ENCODE measurements at places on chromosomes 13 and 19.

DNA sequence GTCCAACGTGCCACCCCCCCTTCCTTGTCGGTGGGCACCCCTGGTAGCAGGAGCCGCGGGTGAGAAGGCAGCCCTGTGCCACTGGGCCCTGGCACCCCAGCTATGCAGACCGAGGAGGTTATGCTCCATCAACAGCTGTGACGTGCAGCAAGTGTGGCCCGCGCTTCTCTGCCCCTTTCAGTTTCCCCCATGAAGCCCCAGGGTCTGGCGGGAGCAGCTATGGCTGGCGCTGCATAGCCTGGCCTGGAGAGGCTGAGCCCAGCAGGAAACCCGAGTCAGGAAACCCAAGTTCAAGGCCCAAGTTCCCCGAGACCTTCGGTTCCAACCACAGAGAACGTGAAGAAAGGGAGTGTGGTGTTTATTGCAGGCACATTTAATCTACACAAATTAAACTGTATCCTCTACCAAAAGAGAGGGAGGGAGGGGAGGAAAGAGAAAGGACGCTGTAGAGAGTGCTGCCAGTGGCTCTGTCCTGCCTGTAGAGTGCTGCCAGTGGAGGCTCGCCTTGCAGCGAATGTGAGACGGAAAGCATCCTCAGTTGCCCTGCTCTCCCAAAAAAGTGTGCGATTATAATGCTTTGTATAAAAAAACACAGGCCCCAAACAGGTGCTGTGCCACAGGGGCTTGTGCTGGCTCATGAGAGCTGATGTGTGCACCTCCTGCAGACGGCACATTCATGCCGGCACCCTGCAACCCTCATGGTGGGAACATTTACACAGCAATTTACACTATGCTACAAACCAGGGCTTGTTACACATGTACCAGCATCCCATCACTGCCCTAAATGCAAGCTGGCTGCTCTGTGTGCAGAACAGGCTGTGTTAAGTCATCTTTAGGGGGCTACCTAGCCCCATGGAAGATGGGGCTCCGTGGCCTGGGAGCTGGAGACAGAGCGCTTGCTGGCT is 16.3 kb downstream of the POP4 start:
- DNase-seq, result no peak

GRCh38 chr19:47283405-47284059 is 8.8 kb downstream of the INAFM1 start:
- DNase-seq, result no peak

DNA sequence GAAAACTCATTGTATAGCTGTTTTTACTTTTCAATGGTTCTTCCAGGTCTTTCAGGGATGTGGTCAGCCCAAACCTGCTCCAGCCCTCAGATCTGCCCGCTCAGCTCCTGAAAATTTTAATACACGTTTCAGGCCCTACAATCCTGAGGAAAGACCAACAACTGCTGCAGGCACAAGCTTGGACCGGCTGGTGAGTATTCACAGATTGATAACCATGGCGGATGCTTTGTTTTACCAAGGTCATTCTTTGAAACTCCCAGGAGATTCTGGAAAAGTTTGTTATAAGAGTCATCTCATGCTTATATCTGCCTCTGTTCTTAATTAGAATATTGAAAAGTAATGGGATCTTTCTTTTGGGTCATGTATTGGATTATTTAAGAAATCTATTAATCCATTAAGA is 173.5 kb downstream of the DCT start:
- peak; percentile 39 for DNase-seq

DNA sequence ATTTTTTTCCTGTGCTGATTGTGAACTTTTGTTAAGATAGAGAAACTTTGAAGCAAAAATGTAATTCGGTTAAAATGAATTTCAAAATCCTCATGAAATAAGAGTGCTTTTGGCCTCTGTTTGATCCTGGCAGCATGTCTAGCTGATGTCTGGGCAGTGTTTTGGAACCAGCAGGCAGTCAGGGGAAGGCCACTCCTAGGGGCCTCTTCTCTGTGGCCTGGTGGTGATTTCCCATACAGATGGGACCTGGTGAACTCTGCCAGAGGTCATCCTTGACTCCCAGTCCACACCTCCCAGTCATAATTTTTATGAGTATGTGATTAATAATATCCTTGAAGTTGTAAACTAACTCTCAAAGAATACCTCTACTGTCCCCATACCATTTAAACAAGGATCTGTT is 226.6 kb downstream of the PCCA start:
- DNase-seq, result no peak

DNA sequence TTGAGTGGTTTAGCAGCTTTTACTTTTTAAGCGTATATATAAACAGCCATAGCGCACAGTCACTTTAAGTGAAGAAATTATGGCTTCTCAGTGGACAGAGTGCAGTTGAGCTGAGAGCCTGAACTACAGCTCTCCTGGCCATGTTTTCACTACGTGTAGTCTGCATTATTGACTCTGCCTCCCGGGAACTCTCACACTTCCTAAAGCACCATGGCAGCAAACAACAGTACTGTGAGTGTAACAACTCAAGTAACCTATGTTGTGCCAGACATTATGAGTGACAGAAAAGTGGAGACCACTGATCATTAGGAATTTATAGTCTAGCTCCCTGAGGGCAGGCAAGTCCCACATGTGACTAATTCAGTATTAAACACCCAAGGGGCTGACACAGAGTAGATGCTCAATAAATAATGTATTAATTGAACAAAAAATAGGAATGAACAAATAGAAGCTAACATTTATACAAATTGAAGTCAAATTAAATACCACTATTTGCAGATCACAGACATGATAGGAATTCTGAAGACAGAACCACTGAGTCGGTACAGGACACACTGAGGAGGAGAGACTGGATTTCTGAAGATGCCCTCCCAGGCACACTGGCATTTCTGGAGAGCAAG is 19.7 kb downstream of the EFNB2 start:
- DNase-seq, result no peak

DNA sequence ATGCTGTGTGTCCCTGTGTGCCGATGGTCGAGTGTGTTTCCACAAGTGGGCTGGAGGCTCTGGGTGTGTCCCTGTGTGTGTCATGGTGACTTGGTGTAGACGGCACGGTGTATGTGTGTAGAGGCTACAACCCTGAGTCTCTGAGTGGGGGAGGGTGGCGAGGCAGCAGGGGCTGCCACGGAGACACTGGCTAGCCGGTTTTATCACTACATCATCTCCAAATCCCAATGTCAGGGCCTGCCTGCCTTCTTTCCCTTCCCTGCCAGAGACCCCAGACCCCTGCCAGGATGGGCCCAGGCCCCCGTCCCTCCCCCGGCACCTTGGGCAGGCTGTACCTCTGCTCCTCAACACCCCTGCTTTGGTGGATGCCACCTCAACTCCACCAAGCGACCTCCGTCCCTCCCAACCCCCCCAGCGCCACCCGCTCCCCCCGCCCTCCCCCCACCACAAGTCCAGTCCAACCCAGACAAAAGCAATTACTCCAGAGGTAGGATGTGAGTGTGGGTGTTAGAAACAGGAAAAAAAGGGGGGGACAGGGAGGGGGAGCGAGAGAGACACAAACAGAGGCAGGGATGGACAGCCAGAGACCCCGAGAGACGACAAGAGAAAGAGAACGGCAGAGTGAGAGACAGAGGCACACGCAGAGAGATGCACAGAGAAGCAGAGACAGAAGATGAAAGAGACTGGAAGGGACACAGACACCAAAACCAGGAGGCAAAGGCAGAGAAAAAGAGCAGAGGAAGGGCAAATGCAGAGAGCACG is 21.6 kb upstream of the POU2F2 start:
- DNase-seq, result no peak

GRCh38 chr19:23787106-23787505 is 28.4 kb upstream of the ZNF681 start:
- peak; percentile 26 for DNase-seq

DNA sequence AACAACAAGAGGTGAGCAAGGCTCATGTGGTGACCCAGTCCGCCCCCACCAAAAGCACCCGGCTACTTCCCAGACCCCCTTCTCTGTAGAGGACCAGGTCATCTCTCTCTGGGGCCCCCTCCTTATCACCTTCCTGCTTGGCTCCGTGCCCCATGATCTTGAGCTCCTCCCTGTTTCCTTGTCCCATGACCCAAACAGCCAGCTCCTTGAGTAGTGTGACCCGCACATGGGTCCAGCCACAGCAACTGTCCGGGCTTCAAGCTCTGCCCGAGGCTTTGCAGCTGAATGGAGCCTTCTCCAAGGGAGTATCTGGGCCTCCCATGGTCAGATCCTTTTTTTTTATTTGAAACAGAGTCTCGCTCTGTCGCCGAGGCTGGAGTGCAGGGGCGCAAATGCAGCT is 61.8 kb downstream of the MYO9B start:
- no peak for DNase-seq

DNA sequence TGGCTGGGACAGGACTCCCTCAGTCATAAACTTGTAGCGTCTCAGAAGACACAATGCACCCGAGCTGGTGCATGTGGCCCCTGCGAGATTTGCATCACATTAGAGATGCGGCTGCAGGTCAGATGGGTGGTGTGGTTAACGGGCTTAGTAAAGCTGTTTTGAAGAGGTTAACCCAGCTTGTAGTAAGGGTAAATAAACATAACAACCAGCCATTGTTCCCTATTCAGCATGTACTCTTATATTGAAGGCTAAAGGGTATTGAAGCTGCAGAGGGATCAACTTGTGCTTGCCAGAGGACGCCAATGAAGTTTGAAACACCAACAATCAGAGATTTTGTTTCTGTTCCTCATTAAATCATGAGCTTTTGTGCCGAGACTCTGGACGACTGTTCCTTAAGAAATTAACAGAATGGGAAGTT is 79.4 kb downstream of the ZIC5 start:
- no peak for DNase-seq

DNA sequence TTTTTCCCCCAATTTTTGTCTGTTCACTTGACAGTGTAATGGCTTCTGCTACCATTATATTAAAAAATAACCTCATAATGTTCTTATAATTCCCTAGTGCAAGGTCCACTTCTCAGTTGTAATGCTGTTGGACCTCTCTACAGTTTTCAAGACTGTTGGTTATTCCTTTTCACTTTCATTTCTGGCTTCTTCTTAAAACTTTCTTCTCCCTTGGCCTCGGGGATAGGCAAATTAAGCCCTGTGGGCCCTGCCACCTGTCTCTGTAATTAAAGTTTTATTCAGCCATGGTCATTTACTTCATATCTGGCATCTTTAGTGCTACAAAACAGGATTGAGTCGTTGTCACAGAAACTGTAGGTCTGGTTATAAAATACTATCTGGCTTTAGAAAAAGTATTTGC is 313.5 kb downstream of the KLF12 start:
- no peak for DNase-seq

DNA sequence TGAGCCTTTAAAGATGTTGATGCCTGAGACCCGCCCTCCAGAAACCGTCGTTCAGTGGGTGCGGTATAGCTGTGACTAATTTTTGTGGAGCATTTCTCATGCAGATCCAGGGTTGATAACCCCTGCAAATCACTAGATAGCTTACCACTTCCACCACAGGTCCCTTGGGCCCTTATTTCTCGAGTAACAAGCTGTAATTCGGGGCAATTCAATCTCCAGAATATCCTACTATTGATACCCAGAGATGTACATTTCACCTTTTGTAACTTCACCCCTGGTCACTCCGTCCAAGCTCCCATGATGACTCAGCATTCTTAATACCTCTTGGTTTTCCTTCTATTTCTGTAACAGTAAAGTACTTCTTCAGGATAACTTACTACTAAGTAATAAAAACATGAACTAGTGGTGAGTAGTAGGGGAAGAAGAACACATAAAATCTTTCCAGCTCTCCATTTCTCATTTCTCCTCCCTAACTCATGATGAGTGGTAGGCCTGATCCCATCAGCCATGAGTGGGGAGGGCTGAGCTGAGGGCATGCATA is 71.9 kb upstream of the UBL3 start:
- peak; percentile 30 for DNase-seq

DNA sequence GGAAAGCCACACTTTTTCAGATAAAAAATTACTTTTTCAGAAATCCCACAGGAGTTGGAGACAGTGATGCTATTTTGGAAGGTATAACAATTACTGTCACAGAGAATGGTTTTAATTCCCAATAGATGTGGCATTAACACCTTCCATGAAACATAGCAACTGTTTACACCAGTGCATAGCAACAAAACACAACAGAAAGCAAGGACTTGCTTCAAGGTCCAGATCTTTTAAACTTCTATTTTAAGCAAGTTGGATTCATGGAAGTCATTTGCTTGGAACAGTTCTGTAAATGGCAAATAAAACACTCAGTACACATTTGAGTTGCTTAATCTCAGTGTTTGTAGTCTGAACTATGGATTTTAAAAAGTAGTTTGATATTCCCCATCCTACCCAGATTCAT is 385.9 kb upstream of the SPRY2 start:
- no peak for DNase-seq

GRCh38 chr13:113849981-113850721 is 13.7 kb downstream of the GAS6 start:
- no peak for DNase-seq

DNA sequence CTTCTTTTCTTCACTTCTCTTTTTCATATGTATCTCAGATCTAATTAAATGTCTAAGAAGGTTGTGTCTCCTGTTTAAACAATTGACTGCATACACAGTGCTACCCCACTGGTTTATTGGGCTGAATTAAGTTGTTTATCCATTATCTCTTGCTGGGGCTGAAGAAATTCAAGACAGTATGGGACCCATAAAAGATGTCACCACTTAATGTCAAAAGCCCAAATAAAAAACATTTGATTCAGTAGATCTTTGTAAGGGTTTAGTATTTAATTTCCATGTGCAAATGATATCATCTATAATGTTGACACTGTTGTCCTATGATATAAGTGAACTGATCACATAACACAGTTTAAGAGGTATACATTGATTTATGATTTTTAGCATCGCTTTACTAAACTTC is 1431.9 kb upstream of the PCDH20 start:
- no peak for DNase-seq

DNA sequence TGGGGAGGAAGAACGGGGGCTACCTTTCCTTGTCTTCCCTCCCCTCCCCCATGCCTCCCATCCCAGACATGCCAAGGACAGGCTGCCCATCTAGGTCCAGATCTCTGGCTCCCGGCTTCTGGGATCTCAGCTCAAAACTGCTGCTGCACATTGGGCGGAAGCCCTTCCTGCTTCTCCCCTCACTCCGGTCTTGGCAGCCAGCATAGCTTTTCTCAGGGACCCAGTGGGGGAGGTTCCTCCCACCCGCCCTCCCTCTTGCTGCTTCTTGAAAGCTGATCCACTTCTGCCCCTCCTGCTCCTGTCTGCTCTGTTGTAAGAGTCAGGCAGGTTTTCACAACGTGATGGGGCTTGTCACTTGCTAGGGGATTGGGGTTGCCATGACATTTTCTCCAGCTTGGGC is 21.7 kb upstream of the RNF17 start:
- peak; percentile 2 for DNase-seq

GRCh38 chr13:108082481-108082880 is 132.9 kb downstream of the LIG4 start:
- DNase-seq, result no peak

GRCh38 chr19:56080669-56081401 is 40.3 kb downstream of the ZNF787 start:
- DNase-seq, result peak; percentile 77

All from fibroblast of lung (primary cell).